Astrocyte of the spinal cord (primary cell): ENCODE measurements at places on chromosomes 2 and 18.

- DNase-seq: peak; percentile 74
These were observed 304.0 kb downstream of the LPIN1 start for GRCh38 chr2:12050396-12050795.

GRCh38 chr2:181777734-181778133 lies 97.4 kb upstream of the NEUROD1 start:
- DNase-seq: no peak

DNA sequence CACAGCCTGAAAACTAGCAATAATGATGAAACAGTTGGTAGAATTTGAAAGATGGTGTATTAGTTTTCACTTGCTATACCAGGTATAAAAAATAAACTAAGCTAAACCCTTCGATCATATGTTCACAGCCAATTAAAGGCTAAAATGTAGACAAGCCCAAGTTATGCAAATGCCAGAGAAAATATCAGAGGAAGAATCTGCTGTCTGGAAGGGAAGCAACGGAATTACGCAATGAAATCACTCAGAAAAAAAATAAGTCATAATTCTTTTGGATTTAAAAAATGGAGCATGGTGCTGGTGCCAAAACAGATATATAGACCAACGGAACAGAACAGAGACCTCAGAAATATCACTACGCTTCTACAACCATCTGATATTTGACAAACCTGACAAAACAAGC lies 108.3 kb downstream of the ARL4C start:
- DNase-seq: no peak

- DNase-seq: no peak
These were observed 1474.2 kb upstream of the CELF4 start for GRCh38 chr18:39039813-39040212.

GRCh38 chr18:5103286-5103685 lies 93.8 kb downstream of the AKAIN1 start:
- no peak for DNase-seq

DNA sequence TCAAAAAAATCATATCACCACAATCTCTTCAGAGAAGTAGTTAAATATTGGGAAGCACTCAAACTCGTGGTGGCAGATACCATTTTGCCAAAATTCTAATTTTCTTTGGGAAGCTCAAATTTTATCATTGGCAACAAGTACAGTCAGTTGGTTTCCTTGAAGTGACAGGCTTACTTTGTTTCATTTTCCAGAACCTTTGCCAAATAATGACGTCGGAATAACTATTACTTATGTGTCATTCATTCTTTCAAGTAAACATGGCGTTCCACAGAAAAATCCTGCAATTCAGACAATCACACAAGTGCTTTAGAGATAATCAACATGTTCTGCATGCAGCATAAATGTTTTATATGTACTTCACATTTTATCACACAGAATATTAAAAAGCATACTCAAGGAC lies 5.4 kb downstream of the TTLL4 start:
- peak; percentile 26 for DNase-seq

DNA sequence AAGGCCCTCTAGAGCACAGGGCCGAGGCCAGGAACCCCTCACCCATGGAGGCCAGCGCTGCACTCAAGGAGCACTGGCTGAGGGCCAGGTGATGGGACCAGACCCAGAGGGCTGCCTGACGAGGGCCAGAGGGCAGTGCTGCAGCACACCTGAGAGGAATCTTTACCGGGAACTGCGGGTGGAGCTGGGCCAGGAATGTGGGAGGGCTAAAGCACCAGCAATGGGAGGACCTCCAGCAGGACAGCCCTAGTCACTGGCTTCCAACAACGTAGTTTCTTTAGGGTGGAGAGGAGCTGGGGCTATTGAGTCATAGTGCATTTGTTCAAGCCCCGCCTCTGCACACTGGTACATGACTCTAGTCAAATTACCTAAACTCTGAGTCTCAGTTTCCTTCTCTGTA lies 143.4 kb downstream of the TMEM17 start:
- DNase-seq: no peak

GRCh38 chr2:70141902-70142589 lies 48.8 kb downstream of the C2orf42 start:
- DNase-seq: peak; percentile 62

DNA sequence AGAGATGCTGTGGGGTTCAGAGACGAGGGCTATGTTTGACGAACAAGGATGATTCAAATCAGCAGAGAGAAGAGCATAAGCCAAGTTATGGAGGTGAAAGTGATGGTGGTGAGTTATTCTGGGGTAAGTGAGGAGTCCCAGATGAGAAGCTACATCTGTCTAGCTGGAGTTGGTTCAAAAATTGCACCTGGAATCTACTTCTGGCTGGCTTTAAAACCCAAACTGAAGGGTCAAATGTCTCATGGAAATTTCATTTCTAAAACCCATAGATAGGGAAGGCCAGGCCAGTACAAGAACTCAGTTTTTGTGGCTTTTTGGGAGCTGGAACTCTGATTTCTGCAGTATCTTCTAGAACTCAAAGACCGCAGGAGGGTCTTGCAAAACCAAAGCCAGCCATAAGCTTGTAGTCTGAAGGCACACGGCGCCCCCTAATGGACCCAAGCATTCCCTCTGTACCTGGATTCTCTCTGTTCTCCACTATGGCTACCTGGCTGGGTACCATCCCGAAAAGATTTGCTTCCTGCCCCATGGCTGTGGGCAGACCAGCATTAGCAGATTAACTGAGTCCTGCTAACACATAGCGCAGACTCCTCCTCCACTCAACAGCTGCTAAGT lies 229.1 kb upstream of the SLC14A2 start:
- DNase-seq: peak; percentile 26

DNA sequence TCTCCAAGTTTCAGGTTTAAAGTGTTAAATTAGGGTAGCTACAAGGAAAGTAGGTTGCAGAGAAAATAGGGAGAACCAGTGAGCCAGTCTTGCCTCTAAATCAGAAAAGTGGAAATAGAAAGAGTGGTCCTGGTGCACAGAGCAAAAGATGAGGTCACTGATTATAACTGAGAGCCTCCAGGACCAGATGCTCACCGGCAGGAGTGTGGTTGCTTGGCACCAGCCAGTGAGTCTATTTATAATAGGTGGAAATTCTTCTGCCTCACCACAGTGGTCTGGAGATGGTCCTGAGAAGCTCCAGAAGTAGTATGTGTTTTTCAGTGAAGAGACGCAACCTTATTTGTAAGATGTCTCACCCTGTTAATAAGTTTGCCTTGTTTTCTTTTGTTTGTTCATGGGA lies 373.9 kb upstream of the KCNJ3 start:
- no peak for DNase-seq

DNA sequence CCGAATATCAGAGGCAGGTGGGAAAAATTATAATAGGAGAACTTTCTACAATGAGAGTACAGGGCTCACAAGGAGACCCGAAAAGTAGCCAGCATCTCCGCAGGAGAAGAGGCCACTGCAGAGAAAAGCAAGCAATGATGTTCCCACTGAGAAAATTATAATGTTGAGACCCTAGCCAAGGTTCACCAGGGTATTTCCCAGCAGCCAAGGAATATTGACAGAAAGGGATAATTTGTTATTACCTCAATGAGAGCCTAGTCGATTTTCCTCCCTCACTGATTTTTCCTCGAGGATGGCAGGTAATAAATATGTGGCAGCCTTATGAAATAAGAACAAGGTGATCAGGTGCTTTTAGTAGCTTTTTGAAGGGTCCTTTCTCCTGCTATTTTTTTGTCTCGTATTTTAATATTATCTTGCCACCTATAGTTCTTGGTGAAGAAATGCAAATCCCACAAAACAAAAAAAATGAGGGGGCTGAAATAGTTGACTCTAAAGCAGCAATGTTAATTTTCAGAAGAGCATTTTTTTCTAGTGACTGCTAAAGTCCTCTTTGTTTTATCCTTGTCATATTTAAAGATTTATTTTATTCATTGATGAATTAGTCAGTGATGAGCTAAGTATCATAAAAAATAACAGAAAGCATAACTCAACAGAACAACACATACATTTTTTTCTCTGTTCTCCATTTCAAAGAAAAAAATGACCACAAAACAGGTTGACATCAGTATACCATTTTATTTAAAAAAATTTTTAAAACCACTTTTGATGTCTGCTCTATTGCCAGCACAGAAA lies 215.4 kb downstream of the KCNE4 start:
- DNase-seq: no peak

- no peak for DNase-seq
These were observed 75.6 kb upstream of the REG3A start for GRCh38 chr2:79235135-79235534.

DNA sequence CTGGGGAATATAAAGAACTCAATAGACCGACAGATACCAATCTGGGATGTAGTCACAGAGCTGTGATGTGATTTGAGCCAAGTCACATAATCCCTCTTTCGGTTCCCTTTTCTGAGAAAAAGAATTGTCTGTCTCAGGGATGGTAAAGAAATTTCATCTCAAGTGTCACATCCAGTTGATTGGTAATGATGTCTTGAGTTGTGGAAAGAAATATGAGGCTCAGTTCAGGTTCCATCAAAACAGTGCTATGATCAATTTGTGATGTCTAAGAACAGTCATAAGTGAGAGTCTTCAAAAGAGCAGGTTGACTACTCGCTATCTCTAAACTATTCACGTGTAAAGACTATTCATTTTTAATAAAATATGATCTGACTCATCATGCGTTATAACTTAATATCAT lies 223.3 kb downstream of the METTL4 start:
- DNase-seq: no peak

- DNase-seq: no peak
These were observed 266.2 kb upstream of the SLC39A10 start for GRCh38 chr2:195390686-195391321.

DNA sequence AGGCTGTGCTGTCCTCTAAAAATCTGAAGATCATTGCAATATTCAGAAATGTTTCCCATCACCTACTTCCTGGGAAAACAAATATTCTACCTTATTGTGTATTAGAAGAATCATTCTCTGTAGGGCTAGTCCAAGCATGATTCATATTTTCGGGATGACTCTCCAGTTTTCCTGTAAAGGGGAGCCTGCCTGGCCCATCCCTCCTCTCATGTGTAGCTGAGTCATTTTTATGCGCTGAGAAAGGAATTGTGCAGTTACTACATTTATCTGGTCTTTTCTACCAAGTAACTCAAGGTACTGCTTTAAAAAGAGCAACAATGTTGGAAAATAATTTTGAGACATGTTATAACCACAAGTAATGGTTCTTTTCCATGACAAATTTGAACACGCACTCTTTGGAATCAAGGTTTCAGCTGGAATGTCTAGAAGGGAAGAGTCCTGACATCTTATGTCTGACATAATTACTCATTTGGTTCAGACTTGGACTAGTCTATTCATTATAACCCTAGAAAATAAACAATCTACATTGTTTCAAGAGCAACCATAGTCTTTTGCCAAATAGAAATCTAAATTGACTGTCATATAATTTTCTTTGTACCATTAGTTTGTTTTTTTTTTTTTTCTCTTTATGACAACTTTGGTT lies 6.6 kb downstream of the DSG3 start:
- peak; percentile 74 for DNase-seq

DNA sequence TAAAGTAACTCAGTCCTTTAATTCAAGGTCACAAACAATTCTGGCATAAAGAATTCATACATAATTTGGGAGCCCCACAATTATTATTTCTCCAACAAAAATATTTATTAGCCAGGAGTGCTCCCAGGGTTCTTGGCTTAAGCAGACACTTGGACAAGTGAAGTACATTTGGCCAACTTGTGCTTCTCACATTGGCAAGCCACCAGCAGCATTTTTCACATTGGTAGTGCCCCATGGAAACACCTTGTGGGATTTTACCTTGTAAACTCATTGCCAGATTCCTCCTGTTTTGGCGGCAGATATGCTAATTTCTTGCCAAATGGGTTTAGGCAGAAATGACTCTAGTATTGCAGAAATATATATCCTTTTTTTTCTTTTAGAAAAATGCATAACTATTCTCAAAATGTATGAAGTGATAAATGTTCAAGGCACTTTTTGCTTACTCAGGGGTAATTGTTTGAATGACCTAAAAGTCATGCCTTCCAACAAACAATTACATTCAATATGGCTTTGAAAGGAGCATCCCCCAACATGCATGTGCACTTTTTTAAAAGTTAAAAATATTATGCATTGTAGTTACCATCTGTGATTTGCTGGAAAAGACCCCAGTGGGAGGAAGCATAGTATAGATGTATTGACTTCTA lies 113.5 kb downstream of the CSRNP3 start:
- no peak for DNase-seq

GRCh38 chr2:53252115-53252514 lies 515.5 kb upstream of the CHAC2 start:
- no peak for DNase-seq

GRCh38 chr2:167187049-167187727 lies 298.9 kb downstream of the XIRP2 start:
- no peak for DNase-seq

- DNase-seq: no peak
These were observed 2.5 kb upstream of the MREG start for GRCh38 chr2:216015722-216016464.

GRCh38 chr18:64271246-64271645 lies 122.4 kb upstream of the LINC00305 start:
- no peak for DNase-seq

DNA sequence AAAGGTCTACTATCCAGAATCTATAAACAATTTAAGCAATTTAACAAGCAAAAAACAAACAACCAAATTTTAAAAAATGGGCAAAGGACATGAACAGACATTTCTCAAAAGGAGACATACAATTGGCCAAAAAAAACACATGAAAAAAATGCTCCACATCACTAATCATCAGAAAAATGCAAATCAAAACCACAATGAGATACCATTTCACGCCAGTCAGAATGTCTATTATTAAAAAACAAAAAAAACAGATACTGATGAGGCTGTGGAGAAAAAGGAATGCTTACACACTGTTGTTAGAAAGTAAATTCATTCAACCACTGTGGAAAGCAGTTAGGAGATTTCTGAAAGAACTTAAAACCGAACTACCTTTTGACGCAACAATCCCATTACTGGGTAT lies 66.4 kb upstream of the SESTD1 start:
- DNase-seq: no peak

- no peak for DNase-seq
These were observed 1.0 kb downstream of the SPHKAP start for GRCh38 chr2:228180181-228181097.

GRCh38 chr2:199692489-199692888 lies 158.5 kb downstream of the FTCDNL1 start:
- DNase-seq: peak; percentile 11

DNA sequence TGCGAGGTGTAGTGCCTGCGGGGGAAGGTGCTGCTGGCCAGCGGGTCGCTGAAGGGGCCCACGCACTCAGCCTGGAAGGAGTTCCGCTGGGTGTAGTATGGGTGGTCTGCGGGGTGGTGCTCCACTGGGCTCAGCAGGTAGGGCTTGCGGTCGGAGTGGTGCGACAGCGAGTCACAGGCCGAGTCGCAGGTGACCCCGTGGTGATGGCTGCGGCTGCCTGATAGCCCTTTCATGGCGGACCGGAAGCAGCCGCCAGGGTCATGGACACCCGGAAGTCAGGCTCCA lies 429.8 kb downstream of the TGIF1 start:
- no peak for DNase-seq
